ENCODE measurements at places on chromosomes 5 and 9.
A peak's percentile ranks its signal among the peaks of the same experiment; 100 is the strongest.

GRCh38 chr5:132474131-132474723, 16.3 kb downstream of the IRF1 start:
- peak; percentile 3 for DNase-seq

GRCh38 chr5:171968531-171968930, 37.9 kb downstream of the FBXW11 start:
- no peak for DNase-seq

DNA sequence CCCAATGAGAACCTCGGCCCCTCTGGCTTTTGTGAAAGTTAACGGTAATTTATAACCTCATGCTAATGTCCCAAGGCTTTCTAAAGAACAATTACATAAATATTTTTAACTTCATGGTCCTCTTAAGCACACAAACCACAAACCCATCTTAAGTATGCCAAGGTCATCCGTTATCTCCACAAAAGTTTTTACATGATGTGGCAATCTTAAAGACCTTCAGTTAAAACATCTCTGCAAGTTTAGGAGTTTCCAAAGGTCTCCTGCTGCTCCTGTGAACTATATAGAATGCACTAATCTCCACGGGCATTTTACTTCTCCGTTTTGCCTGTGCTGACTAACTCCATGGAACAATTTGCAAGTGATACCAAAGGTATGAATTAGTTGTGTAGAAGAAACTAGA, 228.2 kb downstream of the TLE1 start:
- no peak for DNase-seq

DNA sequence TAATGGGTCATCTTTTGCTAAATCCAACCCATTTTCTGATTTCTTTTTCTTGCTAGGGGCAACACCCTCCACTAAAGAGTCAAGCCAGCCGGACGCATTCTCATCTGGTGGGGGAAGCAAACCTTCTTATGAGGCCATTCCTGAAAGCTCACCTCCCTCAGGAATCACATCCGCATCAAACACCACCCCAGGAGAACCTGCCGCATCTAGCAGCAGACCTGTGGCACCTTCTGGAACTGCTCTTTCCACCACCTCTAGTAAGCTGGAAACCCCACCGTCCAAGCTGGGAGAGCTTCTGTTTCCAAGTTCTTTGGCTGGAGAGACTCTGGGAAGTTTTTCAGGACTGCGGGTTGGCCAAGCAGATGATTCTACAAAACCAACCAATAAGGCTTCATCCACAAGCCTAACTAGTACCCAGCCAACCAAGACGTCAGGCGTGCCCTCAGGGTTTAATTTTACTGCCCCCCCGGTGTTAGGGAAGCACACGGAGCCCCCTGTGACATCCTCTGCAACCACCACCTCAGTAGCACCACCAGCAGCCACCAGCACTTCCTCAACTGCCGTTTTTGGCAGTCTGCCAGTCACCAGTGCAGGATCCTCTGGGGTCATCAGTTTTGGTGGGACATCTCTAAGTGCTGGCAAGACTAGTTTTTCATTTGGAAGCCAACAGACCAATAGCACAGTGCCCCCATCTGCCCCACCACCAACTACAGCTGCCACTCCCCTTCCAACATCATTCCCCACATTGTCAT, 72.0 kb downstream of the NUP214 start:
- no peak for DNase-seq

GRCh38 chr5:180101451-180102105, 30.0 kb upstream of the RNF130 start:
- DNase-seq: no peak

- DNase-seq: no peak
Measured at GRCh38 chr5:103364074-103364473, 105.5 kb downstream of the MACIR start.

- DNase-seq: no peak
Measured at GRCh38 chr5:87252283-87252605, 15.4 kb upstream of the RASA1 start.

DNA sequence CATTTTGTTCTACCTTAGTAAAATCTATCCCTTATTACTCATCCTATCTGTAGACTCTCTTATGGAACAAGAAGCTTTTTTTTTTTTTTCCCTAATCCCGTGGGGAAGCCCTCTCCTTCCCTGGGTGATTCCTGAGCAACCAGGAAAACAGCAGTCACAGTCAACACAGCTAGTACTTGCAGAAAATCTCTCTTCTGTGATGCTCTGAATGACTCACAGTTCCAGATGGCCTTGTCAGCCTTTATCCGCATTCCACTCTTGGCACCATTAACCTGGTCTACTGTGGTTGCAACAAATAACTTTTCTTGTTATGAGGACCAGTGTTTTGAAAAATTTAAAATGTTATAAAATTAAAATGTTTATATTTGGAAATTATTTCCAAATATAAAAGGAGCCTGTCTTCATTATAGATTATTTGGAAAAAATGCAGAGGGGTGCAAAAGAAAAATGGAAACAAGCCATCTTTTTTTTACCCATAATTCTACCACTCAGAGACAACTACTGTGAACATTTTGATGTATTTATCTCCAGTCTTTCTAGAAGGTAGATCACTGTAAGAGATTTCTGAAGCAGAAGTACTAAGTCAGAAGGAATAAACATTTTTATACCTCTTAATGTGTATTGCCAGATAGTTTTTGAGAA, 486.7 kb downstream of the RAB3C start:
- DNase-seq: no peak

GRCh38 chr5:72459089-72459661, 48.0 kb downstream of the ZNF366 start:
- no peak for DNase-seq

GRCh38 chr5:135535420-135535819, 344 bp downstream of the NEUROG1 start:
- no peak for DNase-seq

DNA sequence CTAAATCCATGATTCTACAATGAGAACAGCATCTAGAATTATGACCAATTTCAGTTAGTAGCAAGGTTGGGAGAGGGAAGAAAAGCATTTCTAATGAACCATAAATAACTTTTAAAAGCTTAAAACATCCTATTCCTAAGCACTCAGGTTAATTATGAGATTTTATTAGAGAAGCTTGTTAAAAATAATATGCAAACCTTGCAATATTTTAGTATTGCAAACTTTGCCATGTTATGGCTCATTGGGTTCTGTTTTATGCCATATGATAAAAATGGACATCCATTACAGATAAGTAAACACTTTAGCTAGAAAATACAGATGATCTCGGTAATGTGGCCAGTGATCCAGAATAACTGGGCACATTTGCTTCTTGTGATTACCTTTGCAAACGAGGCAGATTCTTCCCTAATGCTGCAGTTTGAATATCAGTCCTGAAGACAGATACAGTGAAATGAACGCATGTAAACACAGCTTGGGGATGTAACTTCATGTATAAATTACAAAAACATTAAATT, 447.0 kb downstream of the PLK2 start:
- DNase-seq: no peak

- no peak for DNase-seq
Measured at GRCh38 chr9:36443581-36443980, 43.5 kb upstream of the RNF38 start.

DNA sequence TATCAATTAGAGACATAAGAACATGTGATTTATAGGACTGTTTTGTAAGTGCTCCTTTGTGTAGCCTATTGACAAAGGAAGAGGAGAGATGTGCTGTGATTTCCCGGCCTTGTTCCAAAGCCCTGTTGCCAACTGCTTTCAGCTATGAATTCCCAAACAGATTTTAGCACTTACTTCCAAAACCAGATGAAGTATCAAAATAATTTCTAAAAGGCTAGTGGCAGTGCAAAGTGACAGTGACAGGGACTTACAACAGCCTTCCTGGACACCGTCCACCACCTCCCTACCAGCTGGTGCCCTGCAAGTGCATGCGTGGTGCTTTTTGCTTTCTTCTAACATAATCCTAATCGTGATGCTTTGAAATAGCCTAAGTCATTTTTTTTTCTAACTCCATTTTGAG, 254.1 kb upstream of the ACTBL2 start:
- DNase-seq: no peak

DNA sequence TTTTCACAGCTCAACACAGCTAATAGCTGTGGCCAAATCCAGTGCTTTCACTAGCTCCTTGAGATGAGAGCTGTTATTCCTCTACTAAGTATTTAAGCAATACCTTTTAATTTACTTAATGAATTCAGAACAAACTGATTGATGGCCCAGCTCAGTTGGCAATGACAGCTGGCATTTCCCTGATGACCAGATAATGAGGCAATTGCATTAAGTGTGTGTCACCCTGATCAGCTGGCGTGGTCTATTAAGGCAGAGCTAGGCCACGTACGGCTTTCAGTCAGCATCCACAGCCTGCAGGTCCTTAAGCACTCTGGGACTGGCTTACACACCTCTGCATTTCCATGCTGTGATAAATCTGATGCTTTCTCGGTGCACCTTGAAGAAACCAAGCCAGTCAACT, 34.4 kb downstream of the TTLL11 start:
- no peak for DNase-seq

- no peak for DNase-seq
Measured at GRCh38 chr5:155087036-155087435, 73.5 kb downstream of the KIF4B start.

- no peak for DNase-seq
Measured at GRCh38 chr5:167952278-167952995, 339.0 kb upstream of the WWC1 start.

GRCh38 chr9:37812773-37813379, 12.3 kb downstream of the DCAF10 start:
- DNase-seq: no peak

DNA sequence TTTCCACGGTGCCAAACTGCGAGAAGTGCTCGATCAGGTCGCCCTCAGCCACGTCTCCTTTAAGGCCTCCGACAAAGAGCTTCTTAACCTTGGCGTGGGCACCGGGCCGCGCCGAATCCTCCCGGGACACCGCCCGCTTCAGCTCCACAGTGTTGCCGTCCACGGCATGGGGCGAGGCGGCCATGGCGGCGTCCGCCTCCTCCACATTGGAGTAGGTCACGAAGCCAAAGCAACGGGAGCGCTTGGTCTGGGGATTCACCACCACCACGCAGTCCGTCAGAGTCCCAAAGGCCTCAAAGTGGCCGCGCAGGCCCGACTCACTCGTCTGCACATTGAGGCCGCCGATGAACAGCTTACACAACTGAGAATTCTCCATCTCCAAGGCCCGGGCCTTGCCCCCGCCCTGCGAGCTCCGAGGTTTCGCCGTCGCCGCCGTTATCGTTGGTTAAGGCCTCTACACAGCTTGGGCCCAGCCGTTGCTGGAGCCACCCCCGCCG, 424 bp downstream of the HNRNPA0 start:
- DNase-seq: no peak

GRCh38 chr5:1792842-1793266, 6.8 kb downstream of the MRPL36 start:
- peak; percentile 74 for DNase-seq

DNA sequence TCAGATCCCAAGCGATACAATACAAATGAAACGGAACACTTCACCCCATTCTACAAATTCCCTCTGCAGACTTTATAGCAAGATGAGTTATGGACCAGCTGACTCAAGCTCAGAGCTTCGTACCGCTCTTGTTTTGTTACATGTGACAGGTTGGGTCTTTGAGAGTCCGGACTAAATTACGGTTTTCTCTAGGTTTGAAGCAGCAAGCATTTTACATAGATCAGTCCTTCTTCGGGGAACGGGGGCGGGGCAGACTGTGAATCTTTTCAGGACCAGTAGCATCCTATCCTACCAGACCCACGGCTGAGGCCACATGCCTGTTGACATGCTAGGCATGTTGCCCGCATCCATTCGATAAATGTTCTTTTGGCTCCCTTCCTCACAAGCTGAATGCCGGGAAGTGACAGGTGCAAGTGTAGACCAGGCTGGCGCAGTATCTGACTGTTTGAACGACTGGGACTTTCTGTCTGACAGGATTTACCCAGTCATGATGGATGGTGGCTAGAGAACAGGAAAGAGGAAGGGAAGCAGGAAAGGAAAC, 811.0 kb upstream of the GRAMD2B start:
- DNase-seq: no peak

- no peak for DNase-seq
Measured at GRCh38 chr9:112785986-112786385, 35.4 kb downstream of the SNX30 start.

DNA sequence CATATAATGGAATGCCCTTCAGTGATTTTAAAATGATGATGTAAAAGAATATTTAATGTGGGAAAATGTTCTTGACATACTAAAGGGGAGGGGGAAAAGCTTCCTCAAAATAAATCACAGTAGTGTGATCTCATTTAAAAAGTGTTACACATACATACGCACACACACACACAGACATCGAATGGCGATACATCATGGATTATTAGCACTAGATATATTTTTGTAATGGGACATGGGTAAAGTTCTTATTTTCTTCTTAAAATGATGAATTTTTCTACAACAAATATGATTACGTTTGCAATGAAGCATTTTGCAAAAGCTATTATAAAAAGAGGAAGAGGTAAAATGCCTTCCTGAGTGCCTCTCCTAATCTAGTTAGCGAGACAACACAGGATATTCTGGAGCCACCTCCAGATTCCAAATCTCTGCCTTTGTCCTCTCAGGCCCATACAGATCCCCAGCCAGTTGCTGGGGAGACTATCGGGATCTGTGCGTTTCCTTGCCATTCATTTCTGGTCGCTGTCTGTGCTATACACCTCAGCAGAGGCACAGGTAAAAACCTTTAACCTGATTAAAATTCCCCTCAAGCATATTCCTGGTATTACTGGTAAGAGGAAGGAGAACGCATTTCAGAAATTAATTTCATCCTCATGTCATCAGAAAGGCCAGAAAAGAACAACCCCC, 69.6 kb downstream of the SLC28A3 start:
- no peak for DNase-seq

DNA sequence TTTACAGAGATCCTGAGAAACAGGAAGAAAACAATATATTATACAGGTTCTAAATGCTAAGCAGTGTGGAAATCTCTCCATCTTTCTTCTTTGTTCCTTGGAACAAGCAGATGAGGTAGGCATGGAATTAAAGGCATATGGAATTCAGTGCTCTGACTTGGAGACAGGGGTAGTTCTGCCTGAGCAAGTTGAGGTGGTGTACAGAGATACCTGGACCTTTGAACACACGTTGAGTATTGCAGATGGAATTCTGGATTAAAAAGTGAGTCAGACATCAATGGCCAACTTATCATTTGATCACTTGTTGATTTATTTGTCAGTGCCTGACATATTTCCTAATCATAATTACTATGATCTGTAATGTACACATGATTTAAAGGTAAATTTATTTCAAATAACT, 293.9 kb upstream of the IRX4 start:
- no peak for DNase-seq

All from activated gamma-delta T cell treated with Interleukin-2 at 50 U/mL for 16 hours (primary cell).